Fibroblast of gingiva (primary cell): ENCODE measurements at places on chromosomes 11 and 22.

- DNase-seq, result no peak
Observed at GRCh38 chr11:125202362-125202880, 37.9 kb downstream of the PKNOX2 start.

DNA sequence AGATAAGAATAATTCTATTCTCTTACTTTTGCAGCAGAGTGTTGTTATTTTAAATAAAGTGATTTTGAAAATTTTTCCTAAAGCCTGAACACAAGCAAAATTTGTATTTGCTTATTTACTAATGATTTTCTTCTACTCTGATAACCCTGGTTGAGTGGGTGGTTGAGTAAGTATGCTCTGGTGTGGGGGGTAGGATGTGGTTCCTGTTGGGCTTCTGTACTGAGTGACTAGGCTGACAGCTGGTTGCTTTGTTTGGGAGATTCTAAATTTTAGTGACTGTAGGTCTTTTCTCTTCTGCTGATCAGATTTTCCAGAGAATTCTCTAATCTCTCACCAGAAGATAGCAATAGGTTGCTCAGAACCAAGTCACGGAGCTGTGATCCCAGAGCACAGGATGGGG, 61.6 kb downstream of the METTL15 start:
- DNase-seq, result no peak

- no peak for DNase-seq
Observed at GRCh38 chr11:35661534-35661933, 1.0 kb upstream of the TRIM44 start.

DNA sequence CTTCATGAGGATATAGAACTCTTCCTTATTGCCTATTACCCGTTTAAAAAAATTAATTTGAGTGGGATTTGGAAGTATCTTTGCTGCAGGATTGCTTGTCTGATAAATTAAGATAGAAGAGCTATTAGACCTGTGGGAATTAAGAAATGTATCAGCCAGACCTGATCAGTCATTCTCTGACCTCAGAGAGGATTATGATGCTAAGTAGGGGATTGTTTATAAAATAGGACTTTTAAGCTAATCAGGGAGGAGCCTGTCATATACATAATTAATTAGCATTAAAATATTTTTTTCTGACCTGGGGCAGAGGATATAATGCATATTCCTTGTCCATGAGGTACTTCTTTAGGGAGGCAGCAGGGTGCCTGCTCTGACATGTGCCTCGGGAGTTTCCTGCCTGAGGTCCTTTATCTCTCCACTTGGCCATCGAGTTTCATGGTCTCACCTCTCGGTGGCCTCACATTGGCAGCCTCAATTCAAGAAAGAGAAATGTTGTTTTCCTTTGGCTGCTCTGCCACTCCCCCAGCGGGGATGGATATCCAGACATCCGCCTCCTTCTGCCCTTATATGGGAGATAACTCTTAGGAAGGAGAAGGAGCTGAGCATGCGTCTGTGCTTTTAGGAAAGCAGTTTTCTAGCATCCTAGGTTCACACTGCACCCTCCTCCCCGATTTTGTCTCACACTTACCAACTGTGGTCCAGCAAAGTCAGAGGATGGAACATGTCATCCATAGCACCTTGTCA, 41.1 kb downstream of the DIXDC1 start:
- DNase-seq, result peak; percentile 62

GRCh38 chr22:26835929-26836528, 178.6 kb downstream of the MIAT start:
- DNase-seq, result peak; percentile 20

- DNase-seq, result no peak
Observed at GRCh38 chr22:30289980-30290313, 642 bp upstream of the CASTOR1 start.

GRCh38 chr11:40513281-40513680, 946.2 kb downstream of the LRRC4C start:
- no peak for DNase-seq

- no peak for DNase-seq
Observed at GRCh38 chr11:115585361-115586024, 81.3 kb upstream of the CADM1 start.

DNA sequence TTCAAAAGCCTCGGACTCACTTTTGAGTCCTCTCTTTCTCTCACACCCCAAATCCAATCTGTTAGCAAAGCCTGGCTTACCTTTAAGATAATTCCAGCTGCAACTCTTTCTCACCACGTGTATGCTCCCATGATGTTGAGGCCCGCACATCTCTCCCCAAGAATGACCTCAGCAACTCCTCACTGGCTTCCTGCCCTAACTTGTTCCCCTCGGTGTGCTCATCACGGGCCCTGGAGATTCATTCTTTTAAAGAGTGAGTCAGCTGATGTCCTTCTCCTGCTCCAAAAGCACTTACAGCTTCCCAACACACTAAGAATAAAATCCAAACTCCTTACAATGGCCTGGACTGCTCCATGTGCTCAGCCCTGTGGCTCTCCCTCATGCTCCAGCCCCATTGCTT, 1041.3 kb downstream of the OPCML start:
- no peak for DNase-seq

DNA sequence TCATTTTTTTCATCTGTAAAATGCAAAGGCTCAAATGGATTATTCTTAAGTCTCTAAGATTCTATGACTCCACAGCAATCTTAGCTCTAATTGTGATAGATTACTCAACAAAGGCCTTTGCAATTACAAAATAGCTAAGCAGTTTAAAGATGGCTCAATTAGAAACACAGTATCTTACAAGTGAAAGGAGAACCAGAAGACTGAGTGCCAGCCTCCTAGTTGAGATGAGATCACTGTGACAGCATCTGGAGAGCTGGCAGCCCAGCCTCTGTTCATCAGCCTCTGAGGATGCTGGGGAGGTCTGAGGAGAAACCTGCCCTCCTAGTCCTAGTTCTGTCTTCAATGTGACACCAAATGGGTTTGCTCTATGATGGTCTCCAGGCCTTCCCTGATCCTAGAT, 158.4 kb upstream of the NARS2 start:
- DNase-seq, result peak; percentile 12

- no peak for DNase-seq
Observed at GRCh38 chr11:68275721-68276507, 4.1 kb upstream of the C11orf24 start.

GRCh38 chr11:94245121-94245520, 59.3 kb upstream of the IZUMO1R start:
- DNase-seq, result no peak

DNA sequence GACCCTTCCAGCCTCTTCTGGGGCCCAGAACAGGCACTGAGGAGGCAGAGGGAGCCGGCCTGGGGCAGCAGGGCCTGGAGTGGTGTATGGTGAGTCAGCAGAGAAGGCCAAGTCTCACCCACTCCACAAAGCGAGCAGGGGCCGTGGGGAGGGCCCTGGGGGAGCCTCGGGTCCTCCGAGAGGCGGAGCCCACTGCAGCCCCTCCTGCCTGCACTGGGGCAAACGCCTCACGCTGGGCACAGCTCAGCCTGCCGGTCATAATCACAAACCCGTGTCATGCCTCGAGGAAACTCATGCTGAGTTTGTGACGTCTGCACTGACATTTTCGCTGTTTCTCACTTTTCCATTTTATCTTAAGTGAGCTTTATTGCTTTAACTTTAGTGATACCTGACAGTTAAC, 38.4 kb downstream of the TOLLIP start:
- DNase-seq, result no peak

DNA sequence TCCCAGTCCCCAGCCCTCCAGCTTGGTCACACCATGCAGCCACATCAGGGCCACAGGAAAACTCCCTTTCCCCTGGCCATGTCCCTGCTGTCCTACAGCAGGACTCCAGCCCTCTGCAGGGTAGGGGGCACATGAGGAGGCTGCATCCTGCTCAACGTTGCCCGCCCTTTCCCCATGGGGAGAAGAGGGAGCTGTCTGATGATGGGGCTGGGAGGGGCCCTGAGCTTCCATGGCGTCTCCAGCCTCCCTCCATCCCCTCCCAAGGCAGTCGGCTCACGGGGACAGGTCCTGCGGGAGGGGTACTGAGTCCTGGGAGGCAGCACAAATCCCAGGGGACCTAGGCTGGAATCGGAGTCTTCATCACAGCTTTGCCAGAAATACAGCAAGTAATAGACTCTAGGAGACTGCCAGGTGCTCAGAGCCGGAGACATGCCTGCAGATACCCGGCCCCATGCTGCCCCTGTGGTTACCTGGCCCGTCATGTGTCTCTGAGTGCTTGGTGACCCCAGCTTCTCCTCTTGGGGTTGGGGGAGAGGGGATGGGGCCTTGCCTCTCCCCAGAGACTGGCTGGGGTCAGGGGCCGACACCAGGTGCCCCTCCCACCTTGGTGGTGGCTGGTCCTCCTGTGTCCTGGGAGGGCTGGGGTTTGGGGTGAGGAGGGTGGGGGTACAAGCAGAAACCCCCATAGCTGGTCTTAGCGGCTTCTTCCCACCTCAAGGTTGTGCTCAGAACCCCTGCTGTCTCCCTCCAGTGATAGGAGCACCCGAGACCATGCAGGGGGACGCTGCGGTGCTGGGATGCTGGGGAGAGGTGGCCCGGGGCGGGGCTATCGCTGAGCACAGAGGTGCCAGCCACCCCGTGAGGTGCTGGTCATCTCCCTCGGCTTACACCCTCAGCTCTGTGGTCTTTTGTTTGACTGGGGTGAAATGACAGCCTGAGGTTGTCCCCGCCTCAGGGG, 2.3 kb downstream of the MRGPRE start:
- no peak for DNase-seq

DNA sequence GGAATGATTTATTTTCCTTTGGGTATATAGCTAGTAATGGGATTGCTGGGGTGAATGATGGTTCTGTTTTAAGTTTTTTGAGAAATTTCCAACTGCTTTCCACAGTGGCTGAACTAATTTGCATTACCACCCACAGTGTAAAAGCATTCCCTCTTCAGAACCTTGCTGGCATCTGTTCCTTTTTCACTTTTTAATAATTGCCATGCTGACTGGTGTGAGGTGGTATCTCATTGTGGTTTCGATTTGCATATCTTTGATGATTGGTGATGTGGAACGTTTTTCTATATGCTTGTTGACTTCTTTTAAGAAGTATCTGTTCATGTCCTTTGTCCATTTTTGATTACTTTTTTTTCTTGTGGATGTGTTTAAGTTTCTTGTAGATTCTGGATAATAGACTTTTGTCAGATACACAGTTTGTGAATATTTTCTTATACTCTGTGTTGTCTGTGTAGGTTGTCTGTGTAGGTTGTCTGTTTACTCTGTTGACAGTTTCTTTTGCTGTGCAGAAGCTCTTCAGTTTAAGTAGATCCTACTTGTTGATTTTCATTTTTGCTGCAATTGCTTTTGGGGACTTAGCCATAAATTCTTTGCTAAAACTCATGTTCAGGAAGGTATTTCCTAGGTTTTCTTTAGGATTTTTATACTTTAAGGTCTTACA, 291.8 kb upstream of the DDI1 start:
- no peak for DNase-seq

- no peak for DNase-seq
Observed at GRCh38 chr11:114605370-114605769, 9.8 kb upstream of the NXPE4 start.

DNA sequence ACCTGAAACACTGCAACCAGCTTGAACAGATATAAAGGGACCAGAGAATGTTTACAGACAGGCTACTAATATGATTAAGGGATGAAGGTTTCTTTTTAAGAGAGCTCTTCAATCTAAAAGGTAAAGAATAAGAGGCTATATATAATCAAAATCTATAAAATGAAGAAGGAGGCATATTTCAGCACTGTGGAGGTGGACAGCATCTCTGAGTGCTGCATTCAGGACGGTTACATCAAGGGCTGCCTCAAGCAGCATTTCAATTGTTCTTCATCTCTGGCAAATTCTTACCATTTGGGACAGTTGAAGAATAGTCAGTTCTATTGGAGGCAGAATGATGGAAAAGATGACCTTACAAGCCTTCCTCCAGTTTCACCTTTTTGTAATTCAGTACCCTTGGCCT, 139.6 kb upstream of the LMO1 start:
- DNase-seq, result no peak

GRCh38 chr22:43448048-43448447, 36.2 kb downstream of the MPPED1 start:
- DNase-seq, result no peak

- DNase-seq, result no peak
Observed at GRCh38 chr11:12319461-12319951, 57.9 kb upstream of the PARVA start.

GRCh38 chr11:111696556-111696955, 69.6 kb downstream of the PPP2R1B start:
- peak; percentile 73 for DNase-seq
